ENCODE measurements at places on chromosomes 7 and 10.
A peak's percentile ranks its signal among the peaks of the same experiment; 100 is the strongest.

- DNase-seq = no peak
Measured at GRCh38 chr10:127580822-127581221, 31.7 kb downstream of the NPS start.

DNA sequence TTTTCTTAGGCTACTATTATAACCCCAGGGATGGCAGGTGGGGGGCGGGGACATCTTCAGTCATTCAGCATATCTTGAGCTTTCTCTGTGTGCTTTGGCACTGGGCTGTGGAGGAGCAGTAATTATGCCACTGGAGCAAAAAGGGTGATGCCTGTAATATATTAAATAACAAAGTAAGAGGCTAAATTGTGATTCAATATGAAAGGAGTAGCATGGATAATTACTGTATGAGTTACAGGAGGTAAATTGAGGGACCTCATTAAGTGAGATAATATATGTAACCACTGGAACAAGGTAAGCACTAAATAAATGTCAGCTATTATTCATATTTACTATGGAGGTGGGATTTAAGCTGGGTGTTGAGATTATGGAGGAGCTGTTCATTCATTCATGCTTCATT is 3.3 kb upstream of the STN1 start:
- no peak for DNase-seq

GRCh38 chr7:12643644-12644043 is 43.8 kb upstream of the ARL4A start:
- DNase-seq = no peak

- DNase-seq = no peak
Measured at GRCh38 chr10:62626817-62627216, 177.7 kb upstream of the ADO start.

GRCh38 chr7:114691605-114692004 is 230.3 kb upstream of the MDFIC start:
- DNase-seq = no peak

- no peak for DNase-seq
Measured at GRCh38 chr7:40570223-40570622, 435.4 kb downstream of the SUGCT start.

DNA sequence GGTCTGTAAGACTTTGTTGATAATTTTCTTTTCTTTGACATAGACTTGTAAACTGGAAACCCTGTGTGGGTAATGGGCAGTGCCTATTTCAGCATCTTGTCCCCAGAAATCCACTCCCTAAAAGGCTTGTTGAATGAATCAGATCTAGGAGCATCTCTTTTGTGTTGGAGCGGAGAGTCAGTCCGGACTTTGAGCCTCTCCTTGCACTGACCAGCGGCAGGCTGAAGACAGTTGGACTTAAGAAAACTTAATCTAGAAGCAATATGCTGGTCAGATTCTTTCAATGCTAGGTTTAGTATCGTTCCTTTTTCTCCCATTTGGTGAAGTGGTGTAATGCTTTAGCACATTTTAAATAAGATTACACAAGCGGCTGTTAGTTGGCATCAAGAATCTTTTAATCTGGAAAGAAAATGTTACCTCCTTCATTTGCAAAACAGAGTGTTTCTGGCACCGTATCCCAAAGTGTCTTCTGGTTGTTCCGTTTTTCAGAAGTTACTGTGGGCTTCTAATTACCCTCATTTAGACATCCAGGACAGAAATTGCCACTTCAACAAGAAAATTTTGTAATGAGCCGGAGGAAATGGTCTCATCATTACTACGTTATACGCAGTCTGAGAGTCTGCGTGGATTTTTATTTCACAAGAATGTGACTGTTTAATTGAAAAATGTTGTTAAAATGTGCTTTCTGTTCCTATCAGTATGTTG is 74.7 kb downstream of the CUX1 start:
- DNase-seq = no peak

GRCh38 chr7:76330261-76330660 is 27.8 kb downstream of the HSPB1 start:
- DNase-seq = no peak

DNA sequence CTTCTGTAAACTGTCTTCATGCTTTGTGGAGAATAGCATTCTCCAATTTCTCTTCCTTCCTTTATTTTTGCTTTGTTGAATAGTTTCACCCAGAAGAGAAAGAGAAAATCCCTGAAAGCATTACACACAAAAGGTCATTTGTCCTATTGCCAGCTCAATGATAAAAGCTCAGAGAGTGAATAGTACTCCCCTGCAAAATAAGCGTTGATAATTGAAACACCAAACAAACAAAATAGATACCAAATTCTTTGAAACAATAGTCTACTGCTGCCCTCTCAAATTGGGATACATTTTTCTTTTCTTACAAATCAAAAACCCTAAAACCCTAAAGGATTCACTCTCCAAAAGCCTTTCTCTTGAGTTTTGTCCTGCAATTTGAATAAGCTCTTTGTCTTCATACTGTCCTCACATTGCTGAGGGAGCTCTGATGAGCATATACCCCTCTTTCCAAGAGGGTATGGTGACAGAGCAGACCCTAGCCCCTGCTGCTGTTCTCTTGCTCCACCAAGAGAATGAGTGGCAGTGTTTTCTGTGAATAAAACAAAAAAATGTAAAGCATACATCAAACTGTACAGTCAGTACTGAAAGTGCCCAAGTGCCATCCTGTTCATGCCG is 134.4 kb downstream of the CSTF2T start:
- no peak for DNase-seq

- no peak for DNase-seq
Measured at GRCh38 chr7:6251653-6252052, 20.8 kb downstream of the CYTH3 start.

DNA sequence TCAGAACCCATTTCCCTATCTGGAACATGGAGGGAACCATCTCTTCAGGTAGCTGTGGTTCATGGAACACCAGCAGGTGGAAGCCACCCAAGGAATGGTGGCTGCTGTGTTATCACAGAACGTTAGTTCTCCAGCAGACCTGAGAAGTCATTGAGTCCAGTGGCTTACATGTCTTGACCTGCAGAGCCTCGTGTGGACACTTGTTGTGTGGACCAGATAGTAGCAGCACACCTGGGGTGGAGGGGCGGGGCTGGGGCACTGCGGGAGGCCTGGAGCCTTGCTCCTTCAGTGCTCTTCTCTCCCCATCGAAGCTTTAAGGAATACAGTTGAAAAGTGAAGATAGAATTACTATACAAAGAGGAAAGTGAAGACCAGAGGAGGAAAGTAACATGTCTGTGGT is 42.4 kb downstream of the VWA2 start:
- no peak for DNase-seq

GRCh38 chr10:48231178-48231577 is 43.3 kb downstream of the FRMPD2 start:
- no peak for DNase-seq

- DNase-seq = no peak
Measured at GRCh38 chr7:92656121-92656520, 65.9 kb upstream of the FAM133B start.

GRCh38 chr7:111137296-111138192 is 46.6 kb downstream of the LRRN3 start:
- no peak for DNase-seq

DNA sequence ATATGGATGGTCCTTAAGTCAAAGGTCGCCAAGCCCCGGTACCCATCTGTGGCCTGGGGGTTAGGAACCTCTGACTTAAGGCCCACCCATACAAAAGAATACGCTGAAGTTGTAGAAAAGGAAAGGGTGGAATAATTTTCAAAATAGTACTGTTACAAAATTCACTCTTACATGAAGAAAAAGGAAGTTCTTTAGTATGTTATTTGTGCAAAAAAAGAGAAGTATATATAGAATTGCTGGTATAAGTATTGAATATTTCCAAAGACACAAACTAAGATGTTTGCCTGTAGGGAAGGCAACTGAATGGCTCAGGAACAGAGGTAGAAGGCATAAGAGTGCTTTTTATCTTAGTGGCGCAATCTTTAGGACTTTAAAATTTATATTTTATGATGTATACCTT is 78.7 kb downstream of the PRLHR start:
- DNase-seq = no peak

GRCh38 chr7:158407581-158408317 is 179.9 kb downstream of the PTPRN2 start:
- DNase-seq = peak; percentile 39

DNA sequence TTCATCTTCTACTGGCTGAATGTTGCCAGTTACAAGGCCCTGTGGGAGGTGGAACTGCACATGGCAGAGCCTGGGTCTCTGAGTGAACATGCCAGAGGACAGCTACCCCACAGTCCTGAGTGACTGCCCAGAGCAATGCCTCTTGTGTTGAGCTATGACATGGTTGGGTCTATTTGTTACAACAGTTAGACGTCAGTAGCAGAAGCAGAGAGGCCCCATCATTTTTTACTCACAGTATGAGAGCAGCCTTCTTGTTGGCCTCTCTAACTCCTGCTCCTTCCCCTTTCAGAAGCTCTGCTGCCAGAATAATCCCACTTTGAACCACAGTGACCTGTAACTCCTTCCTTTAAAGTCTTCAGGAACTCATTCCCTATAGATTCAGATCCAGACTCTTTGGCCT is 30.8 kb upstream of the NRP1 start:
- DNase-seq = no peak

DNA sequence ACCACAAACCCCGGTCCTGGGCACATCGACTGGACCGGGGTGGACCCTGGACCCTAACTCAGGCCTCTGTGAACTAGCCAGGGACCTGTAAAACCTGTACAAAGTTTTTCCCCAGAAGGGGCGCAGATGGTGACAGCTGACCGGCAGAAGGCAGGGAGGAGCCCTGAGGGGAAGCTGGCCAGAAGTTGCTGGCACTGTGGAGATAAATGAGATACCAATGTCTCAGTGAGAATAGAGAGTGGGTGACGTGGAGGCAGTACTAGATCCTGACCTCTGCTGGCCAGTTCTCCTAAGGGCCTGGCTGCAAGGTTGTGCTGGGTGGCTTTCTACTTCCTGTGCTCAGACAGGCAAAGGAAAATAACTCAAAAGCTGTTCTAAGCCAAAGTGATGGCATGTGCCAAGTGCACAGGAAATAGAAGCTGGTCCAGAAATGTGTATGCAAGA is 10.6 kb upstream of the TSPAN14 start:
- no peak for DNase-seq

GRCh38 chr7:2107386-2108070 is 125.2 kb downstream of the MAD1L1 start:
- no peak for DNase-seq

GRCh38 chr10:6607182-6607581 is 27.1 kb upstream of the PRKCQ start:
- DNase-seq = no peak

- DNase-seq = no peak
Measured at GRCh38 chr7:71555758-71556157, 423.8 kb downstream of the GALNT17 start.

DNA sequence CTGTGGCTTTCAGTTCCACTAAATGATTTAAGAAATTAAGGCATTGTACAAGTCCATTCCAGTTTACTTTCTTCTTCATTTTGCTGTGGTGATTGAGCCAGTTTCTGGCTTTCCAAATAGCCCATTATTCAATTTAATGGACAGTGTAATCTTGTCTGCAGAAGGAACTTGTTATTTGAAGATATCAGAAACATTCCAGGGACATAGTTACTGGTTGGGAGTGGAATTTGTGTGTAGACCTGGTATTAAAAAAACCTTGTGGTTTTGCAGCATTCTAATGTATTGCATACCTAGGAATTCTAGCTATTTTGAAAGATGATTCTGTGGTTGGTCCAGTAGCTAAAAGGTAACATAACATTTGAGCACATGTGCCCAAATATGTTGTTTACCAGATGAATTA is 72.2 kb downstream of the MCU start:
- DNase-seq = no peak

DNA sequence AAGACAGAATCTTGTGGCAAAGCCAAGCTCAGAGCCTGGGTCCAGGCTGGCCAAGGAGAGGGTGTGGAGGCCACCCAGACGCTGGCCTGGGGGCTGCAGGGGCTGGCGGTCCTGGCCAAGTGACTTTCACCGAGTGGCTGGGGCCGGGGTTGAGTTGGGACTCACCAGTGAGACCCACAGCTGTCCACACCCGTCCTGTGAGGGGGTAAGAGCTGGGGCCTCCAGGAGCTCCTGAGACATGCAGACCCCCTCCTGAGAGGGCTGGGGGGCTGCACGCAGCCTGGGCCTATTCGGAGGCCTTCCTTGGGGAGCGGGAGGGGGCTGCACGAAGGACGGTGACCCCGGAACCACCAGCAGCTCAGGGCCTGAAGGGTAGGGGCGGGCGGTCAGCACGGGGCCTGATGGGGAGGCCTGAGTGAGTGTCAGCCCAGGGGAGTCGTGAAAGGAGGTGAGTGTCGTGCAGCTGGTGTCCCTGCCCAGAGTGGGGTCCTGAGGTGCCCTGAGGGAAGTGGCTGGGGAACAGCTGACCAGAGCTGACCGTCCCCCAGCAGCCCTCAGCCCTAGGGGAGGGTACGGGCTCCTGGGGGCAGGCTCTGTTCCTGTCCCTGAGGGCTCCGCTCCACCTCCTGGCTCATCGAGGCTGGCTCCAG is 100.9 kb downstream of the FOXL3 start:
- no peak for DNase-seq

DNA sequence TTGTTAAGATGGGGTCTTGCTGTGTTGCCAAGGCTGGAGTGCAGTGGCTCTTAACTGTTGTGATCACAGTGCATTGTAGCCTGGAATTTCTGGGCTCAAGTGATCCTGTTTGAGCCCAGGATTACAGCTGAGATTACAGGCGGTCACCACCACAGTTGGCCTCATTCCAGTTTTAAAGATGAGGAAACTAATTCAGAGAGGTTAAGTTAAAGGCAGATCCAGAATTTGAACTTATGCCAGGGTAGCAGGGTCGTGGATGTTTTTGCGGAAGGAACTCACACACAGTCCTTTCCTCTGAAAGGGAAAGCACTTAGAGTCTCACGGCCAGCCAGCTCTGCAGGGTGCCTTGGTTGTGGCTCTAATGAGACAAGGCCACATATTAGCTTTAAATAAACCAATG is 84.7 kb downstream of the MMRN2 start:
- no peak for DNase-seq

DNA sequence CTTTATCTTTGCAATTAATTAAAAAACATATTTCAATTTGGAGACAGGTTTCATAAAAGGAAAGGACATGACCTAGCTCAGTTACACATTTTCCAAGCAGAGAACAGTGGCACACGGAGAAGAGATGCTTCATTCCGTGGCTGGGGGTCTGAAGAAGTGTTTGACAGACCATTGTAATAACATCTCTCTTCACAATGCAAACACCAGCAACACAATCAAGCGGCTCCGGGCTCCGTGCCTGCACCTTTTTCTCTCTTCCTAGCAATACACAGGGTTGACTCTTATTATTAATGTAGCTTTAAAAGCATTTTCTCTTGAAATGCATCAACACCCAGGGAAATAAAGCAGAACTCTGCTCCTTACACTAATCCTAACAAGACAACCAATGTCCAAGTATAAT is 261.0 kb upstream of the AOAH start:
- DNase-seq = peak; percentile 49

DNA sequence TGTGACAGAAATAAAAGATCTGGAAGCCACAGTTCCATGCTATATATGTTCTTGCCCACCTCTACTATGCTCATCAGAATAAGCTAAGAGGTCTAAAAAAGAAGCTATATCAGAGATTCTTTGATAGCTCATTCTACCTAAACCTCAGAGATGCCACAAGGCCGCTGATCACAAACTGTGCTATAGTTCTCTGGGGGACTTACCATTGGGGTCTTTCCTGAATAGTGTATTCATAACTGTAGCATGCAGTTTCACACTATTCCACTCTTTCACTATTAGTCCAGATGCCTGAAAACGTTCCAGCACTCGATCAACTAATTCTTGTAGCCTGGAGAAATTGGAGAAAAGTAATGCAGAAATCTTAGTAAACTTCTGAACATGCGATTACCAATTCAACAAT is 44.5 kb upstream of the SPOCK2 start:
- no peak for DNase-seq

GRCh38 chr10:29057822-29058331 is 231.0 kb upstream of the LYZL1 start:
- DNase-seq = no peak
